Thyroid gland (tissue), 4 donors: ENCODE measurements at places on chromosomes 1 and 21. TPM values are rescaled to one million over a fixed set of nuclear protein-coding genes. Genes with fewer than 3 reads are reported as not detected.

ERICH3 gene
- total RNA-seq: 0.11 TPM

ARHGAP30 gene
- 3.5 TPM for total RNA-seq

DNA sequence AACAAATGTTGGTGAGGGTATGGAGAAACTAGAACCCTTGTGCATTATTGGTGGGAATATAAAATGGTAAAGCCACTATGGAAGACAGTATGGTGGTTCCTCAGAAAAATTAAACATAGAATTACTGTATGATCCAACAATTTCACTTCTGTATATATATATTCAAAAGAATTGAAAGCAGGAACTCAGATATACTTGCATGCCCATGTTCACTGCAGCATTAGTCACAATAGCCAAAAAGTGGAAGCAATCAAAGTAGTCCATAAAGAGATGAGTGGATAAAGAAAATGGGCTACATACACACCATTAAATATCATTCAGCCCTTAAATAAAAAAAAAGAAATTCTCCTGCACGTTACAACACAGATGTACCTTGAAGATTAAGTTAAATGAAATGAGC is 34.1 kb downstream of the ABL2 start:
- no peak for DNase-seq

TRIM58 gene
- total RNA-seq: 22.6 TPM

INSRR gene
- total RNA-seq: not detected

- no peak for DNase-seq
Measured at GRCh38 chr1:185479796-185480195, 162.8 kb upstream of the IVNS1ABP start.
